Activated T-helper 1 cell treated with Interleukin-2 at 50 U/mL for 16 hours (primary cell): ENCODE measurements at places on chromosomes 2 and 18.

GRCh38 chr2:68487773-68488355, 20.5 kb downstream of the APLF start:
- DNase-seq: no peak

GRCh38 chr18:37420315-37420880, 145.2 kb downstream of the CELF4 start:
- no peak for DNase-seq

GRCh38 chr2:202317080-202317857, 51.7 kb downstream of the NOP58 start:
- no peak for DNase-seq

GRCh38 chr18:48517048-48517447, 21.8 kb upstream of the CTIF start:
- no peak for DNase-seq

GRCh38 chr2:19643117-19643518, 258.7 kb downstream of the TTC32 start:
- no peak for DNase-seq

- DNase-seq: no peak
Observed at GRCh38 chr2:240235811-240236210, 95.4 kb upstream of the OTOS start.

DNA sequence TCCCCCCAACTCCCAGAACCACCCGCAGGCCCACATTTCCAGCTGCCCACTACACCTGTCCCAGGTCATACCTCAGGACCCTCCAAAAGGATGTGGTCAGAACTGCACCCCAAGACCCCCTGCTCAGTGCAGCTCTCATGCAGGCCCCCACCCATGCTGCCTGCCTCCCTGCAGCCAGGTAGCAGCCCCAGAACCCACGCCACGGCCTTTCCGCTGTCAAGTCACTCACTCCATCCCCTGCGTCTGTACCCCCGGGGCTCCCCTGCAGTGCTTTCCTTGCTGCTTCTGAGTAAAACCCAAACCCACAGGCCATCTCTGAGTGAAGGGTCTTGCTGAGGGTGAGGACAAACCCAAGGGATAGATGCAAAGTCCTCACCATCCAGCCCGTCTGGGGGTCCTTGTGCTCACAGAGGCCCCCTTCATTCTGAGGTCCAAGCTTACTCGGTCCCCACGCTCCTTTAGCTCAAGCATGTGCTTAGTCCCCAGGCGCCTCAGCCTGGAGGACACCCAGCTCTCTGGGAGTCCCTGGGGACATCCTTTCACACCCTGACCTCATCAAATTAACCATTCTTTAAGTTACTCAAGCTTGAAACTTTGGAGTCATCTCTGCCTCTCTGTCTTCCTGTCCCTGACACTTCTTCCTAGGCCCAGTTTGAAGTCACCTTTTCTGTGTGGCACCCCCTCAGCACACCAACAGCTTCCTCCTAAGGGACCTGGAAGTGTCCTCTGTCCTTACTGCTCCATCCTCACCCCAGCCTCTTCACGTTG, 130.1 kb downstream of the SMAD7 start:
- no peak for DNase-seq

DNA sequence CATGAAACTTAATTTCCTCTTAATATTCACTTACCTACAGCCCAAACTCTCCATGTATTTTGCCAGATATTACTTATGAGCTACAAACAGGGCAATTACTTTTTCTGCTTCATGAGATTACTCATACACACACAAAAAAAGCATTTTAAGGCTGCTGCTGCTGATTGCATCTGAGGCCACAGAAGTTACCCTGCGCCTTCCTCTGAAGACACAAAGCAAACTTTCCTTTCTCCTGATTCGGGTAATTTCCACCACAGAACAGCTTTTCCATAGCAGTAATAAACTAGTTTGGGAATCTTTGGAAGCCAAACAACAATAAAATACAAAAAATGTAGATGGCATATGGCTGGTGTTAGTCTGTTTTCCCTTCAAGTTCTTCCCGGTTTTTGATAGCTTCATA, 6.2 kb downstream of the TTC32 start:
- DNase-seq: no peak

DNA sequence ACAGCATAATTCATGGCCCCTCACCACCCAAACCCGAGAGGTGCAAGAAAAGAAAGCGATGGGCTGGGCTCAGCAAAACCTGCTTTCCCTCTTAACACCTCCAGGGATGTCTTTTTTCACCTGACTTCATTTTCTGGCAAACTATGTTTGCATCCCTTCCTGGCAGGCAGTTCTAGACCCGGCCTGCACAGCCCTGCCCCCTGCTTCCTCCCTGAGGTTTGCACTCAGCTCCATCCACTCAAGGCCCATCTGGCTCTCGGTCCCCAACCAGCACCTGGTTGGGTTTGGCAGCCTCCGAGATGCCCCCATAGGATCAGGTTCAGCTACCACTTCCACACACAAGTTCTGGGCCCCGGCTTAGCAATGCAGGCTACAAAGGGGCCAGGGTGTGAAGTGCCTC, 185.7 kb downstream of the SMAD7 start:
- no peak for DNase-seq

- no peak for DNase-seq
Observed at GRCh38 chr18:5103286-5103685, 93.8 kb downstream of the AKAIN1 start.

DNA sequence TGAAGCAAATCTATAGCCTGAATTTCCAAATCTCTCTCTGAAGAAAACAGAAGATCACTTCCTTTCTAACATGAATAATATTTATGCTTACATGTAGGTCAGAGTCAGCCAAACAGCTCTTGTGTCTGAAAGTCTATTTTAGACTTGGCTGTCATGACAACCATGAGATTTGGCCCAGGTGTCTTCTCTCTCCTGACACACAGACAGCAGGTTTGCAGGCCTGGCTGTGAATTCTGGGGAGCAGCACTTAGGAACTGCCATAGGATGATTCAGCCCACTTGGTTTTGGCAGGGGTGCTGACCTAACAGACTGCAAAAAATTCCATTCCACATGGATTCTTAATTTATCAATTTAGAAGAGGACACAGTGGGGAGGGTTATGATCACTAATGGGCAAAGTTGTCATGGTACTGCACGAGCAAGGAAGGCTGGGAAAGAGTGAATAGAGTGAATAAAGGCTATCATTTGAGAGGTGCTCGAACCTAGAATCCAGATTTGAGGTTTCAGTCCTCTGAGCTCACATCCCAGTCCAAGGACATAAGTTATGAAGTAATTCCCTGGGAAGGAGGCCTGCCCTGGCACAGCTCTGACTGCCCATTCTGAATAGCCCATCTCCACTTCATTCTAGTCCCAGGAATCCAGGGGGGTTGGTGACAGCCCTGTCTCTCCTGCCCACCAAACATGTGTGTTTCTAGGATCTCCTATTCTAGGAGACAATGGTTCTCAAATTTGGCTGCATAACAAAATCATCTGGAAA, 453.9 kb upstream of the TRIB2 start:
- DNase-seq: no peak

DNA sequence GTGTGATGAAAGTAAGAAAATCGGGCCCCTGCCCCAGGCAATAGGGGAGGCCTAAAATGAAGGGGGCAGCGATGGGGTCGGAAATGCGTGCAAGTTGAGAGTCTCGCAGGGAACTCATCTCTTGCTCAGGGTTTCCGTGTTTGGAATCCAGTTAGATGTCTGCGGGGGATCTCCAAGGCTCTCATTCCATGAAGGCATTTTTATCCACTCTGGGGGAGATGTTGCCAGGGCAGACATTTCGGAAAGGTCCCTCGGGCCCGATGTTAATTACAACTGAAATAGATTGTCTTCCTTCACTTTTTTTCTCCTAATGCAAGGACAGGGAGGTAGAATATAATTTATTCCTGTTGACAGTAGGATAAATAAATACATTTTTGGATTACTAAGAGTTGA, 12.8 kb upstream of the SKOR2 start:
- DNase-seq: no peak

- no peak for DNase-seq
Observed at GRCh38 chr2:176414641-176415040, 145.4 kb downstream of the MTX2 start.

DNA sequence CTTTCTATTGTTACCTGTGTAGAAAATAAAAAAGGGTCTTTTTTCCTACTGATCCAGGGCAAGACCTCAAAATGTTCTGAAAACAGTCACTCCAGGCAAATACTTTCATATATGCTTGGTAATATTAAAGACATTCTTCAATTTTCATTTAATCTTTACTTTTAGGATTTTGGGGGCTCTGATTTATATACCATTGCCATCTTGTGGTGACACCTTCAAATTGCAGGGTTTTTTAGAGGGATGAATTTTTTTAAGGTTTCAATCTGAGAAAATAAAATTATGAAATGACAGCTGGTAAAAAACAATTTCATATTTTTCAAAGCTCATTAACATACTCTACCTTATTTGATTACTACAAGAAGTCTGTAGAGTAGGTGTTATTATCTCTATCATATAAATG, 26.8 kb downstream of the MAPK4 start:
- no peak for DNase-seq

- DNase-seq: no peak
Observed at GRCh38 chr2:45575881-45576280, 35.2 kb downstream of the SRBD1 start.

DNA sequence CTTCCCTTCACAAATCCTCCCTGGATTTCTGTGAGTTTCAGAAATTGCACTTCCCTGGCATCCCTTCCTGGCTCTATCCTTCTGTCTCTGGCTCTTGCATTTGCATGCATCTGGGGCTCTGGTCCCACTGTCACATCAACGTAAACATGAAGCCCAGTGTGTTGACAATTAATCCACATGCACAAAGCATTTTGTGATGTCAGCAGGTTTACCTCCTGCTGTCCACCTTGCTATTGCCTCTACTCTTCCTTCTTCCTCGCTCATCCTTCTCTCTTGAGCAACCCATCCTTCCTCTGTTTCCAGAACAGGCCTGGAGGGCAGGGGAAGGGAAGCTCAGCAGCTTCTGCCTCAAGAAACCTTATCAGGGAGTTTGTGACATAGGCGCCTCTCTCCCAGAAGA, 111.7 kb upstream of the ATP5MC3 start:
- no peak for DNase-seq

GRCh38 chr2:180367815-180368214, 360.7 kb upstream of the CWC22 start:
- no peak for DNase-seq

GRCh38 chr2:120543899-120544298, 191.8 kb upstream of the GLI2 start:
- no peak for DNase-seq

DNA sequence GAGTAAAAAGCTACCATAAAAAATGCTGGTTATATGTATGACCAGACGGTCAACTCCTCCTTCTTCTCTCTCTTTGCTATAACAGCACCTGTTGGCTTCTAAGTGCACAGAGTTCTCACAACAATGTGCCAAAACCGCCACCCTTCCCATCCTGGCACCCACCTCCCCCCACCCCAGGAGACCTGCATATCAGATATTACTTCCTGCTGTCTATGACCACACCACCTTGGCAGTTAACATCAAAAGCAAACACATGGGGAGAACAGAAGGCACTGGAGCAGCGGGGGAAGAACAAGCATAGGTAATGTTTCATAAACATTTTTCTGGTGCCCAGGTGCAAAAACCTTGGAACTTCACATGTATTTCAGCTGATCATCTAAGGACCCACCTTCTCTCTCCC, 15.5 kb downstream of the SPRED2 start:
- no peak for DNase-seq
